Umbilical cord (tissue), 2 donors: ENCODE measurements at places on chromosomes 12 and 14.

DNA sequence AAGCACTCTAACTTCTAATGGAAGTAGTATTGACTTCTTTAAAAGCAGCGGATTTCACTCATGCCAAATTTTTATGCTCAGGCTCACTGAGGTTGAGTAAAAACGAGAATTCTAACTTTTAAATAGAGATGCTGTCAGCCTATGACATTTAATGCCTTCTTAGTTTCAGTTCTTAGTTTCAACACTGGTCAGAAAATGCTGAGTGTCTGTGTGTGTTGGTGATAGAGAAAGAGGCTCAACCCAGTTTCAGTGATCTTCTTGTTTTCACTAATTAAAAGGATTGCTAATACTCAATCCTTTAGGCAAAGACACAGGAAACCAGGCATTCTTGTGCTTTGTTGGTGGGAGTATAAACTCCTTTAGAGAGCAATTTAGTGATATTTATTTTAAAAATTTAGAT, 31.0 kb downstream of the PEBP1 start:
- no peak for DNase-seq

DNA sequence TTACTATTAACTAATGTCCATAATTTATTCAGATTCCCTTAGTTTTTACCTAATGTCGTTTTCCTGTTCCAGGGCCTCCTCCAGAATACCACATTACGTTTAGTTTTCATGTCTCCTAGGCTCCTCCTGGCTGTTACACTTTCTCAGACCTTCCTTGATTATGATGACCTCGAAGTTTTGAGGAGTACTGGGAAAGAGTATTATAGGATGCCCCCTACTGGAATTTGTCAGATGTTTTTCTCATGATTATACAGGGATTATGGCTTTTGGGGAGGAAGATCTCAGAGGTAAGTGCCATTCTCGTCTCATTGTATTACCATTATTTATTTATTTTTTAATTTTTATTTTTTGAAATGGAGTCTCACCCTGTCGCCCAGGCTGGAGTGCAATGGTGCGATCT, 17.7 kb upstream of the C1S start:
- peak; percentile 11 for DNase-seq

GRCh38 chr12:108633534-108634248, at the start of gene SELPLG:
TSS of gene SELPLG (minus strand) at chr12:108633894. CDS start at chr12:108624307, 9,587 bp downstream.
- DNase-seq, result no peak

- no peak for DNase-seq
Observed at GRCh38 chr14:57736391-57736790, 129.5 kb downstream of the SLC35F4 start.

DNA sequence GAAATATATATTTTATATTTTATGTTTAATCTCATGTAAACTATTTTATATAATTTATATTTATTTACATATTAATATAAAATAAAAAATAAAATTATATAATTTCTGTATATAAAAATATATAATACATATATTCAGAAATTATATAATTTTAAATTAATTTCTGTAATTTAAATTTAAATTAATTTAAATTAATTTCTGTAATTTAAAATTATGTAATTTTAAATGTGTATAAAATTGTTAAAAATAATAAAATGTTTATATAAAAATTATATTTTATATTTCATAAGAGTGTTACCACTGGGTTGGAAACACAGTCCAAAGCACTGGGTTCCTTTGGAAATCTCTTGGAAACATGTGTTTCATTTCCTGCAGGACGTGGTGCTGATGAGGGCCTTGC, 94.6 kb downstream of the DNAH10 start:
- DNase-seq, result no peak
